ENCODE measurements at places on chromosomes 1 and 21. TPM values are rescaled to one million over a fixed set of nuclear protein-coding genes. Genes with fewer than 3 reads are reported as not detected.

- no peak for DNase-seq
- no peaks in the 10 kb centered on the region for H3K27me3 ChIP-seq
- H3K4me3 ChIP-seq = no peak overlapping the region
- H3K36me3 ChIP-seq = peaks cover 5% of the 10 kb centered on the region
- no peaks in the 10 kb centered on the region for H3K4me1 ChIP-seq
These were observed 24.8 kb upstream of the MYOCOS start for GRCh38 chr1:171597203-171597602.

GRCh38 chr1:6560267-6560666, 5.2 kb downstream of the TAS1R1 start:
- no peak overlapping the region for H3K27ac ChIP-seq
- H3K36me3 ChIP-seq = no peaks in the 10 kb centered on the region
- no peak overlapping the region for H3K4me3 ChIP-seq
- H3K4me1 ChIP-seq = no peaks in the 10 kb centered on the region

GRCh38 chr1:101075926-101076325, 50.3 kb upstream of the DPH5 start:
- no peak for DNase-seq
- H3K36me3 ChIP-seq = no peaks in the 10 kb centered on the region
- no peak overlapping the region for H3K27ac ChIP-seq
- H3K4me1 ChIP-seq = peaks cover 4% of the 10 kb centered on the region
- no peak overlapping the region for H3K4me3 ChIP-seq

DNA sequence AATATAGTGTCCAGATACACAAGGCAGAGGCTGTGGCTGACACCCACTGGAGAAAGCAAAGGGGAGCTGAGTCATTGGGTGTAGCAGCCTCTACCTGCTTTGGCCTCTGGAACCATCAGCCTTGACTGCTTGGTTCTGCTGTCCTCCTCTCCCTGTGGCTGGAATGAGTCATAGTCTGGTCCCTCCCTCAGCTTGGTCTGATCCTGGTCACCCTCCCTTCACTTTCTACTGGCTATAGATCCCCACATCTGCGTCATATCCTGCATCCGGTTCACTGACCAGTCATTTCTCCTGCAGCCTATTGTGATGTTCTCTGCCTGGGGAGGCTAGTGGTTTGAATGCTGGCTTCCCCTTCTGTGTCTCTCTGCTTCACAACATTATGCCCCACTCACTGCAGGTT, 372.8 kb upstream of the DAB1 start:
- H3K27me3 ChIP-seq = no peaks in the 10 kb centered on the region
- H3K27ac ChIP-seq = no peak overlapping the region
- no peaks in the 10 kb centered on the region for H3K4me1 ChIP-seq
- H3K36me3 ChIP-seq = no peaks in the 10 kb centered on the region
- DNase-seq = no peak

DNA sequence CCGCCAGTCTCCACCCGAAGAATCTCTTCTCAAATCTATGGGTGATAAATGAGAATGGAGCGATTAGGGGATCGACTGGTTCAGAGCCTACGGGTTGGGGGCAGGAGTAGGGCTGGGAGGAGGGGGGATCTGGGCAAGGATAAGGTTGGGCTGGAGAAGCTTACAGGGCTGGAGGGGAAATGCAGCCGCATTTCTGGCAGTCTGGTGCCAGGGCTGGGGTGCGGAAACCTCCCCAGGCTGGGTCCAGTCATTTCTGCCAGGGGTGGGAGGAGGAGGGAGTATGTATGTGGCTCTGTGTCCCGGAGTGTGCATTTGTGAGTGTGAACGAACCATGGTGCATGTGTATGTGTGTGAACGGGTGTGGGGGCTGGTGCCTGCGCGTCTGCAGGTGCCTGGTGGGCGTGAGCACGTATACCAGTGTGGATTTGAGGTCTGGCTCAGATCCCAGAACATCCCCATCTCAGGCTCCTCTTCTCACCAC, 10.2 kb downstream of the C1orf216 start:
- DNase-seq = no peak
- H3K27me3 ChIP-seq = no peaks in the 10 kb centered on the region
- H3K36me3 ChIP-seq = no peaks in the 10 kb centered on the region
- peaks cover 17% of the 10 kb centered on the region for H3K4me1 ChIP-seq
- H3K4me3 ChIP-seq = no peak overlapping the region

DNA sequence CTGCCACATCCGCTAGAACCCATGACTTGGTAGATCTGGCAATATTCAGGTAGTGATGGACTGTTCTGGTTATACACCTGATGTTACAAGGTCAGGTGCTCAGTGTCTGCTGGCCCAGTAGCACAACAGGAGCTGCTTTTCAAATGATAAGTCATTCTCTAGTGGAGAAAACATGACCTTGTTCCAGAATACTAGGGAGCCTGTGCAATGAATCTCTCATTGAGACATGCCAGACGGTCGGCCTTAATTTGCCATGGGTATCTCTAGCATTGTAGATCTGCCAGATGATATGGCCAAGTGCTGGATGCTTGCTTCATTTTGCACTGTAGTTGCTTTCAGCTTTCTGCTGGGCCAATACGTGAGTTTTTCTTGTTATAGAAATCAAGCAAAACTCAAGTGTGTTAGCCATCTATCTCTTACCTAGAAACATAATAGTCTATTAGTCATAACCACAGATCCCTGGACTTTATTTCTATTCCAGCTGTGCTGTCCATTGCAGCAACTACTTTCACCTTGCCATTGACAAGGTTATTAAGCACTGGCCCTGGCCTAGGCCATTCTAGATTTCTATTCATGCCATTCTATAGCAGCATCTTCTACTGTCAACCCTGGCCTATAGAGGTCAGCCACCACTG, 13.9 kb upstream of the CENPF start:
- no peaks in the 10 kb centered on the region for H3K27me3 ChIP-seq
- H3K4me1 ChIP-seq = no peaks in the 10 kb centered on the region
- H3K4me3 ChIP-seq = no peak overlapping the region
- no peak for DNase-seq

Gene G0S2
- total RNA-seq = 3.8 TPM

DNA sequence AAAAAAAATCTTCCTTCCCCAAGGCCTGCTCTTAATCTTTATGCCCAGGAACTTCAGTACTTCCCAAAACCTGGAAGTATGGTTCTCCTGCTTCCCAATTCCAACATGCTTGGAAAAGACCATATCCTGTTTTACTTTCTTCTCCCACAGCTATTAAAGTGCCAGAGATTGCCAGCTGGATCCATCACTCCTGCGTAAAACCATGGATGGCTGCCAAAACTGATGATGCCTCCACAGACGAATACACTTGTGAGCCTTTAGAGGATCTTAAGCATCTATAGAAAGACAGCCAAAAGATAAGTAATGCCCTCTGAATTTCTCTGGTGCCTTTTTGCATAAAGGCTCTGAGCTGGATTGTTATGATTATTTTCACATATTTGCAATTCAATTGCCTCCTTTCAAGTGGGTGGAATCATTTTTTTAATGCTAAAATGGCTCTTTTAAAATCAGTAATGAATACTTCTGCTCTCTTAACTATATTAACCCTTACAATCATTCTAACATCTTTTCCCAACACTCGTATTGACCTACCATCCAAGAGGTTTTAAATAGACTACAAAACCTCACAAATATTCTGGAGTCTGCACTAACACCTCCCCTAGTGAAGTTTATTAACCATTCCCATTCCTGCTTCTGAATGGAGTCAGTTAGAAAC, 1807.8 kb downstream of the BRINP3 start:
- no peaks in the 10 kb centered on the region for H3K36me3 ChIP-seq
- H3K27me3 ChIP-seq = no peaks in the 10 kb centered on the region
- H3K4me1 ChIP-seq = no peaks in the 10 kb centered on the region
- no peak overlapping the region for H3K4me3 ChIP-seq
- H3K27ac ChIP-seq = no peak overlapping the region
- DNase-seq = no peak

Gene NPHS2
- not detected for total RNA-seq

GRCh38 chr1:41539999-41540398, 55.5 kb upstream of the EDN2 start:
- no peaks in the 10 kb centered on the region for H3K27me3 ChIP-seq
- H3K27ac ChIP-seq = no peak overlapping the region
- H3K4me1 ChIP-seq = no peaks in the 10 kb centered on the region
- no peak overlapping the region for H3K4me3 ChIP-seq
- no peak for DNase-seq

- H3K4me3 ChIP-seq = no peak overlapping the region
- H3K36me3 ChIP-seq = peaks cover 27% of the 10 kb centered on the region
- H3K27ac ChIP-seq = no peak overlapping the region
These were observed 22.1 kb downstream of the TFB2M start for GRCh38 chr1:246544001-246544400.

DNA sequence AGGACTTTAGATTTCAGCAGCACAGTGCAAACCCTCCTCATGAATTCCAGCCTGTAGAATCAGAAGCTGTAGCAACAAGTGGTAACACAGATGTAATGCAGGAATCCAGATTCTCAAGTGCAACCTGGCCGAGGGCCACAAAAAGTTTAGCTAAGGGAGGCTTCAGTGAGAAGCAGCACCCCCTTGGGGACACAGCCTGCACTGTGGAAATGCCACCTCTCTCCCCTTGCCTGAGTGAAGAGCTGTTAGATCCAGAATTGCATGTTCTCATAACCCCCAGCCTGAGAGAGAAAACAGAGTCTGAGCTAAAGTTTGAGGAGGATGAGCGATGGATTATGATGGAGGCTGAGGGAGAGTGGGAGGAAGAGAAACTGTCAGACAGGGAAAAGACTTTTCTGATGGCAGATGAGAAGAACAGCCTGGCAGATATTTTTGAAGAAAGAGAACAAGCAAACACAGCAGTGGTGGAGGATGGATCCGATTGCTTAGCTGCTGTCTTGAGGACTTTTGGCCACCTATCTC, 80.5 kb upstream of the BMP8A start:
- no peaks in the 10 kb centered on the region for H3K36me3 ChIP-seq
- H3K27ac ChIP-seq = no peak overlapping the region
- H3K4me1 ChIP-seq = peaks cover 32% of the 10 kb centered on the region
- H3K4me3 ChIP-seq = no peak overlapping the region

- no peaks in the 10 kb centered on the region for H3K36me3 ChIP-seq
- no peak overlapping the region for H3K27ac ChIP-seq
- no peak for DNase-seq
- no peaks in the 10 kb centered on the region for H3K4me1 ChIP-seq
- H3K27me3 ChIP-seq = no peaks in the 10 kb centered on the region
These were observed 37.9 kb downstream of the CXADR start for GRCh38 chr21:17550671-17551308.

- peak overlapping the region; percentile 78 for H3K4me3 ChIP-seq
- no peaks in the 10 kb centered on the region for H3K27me3 ChIP-seq
- peaks cover 55% of the 10 kb centered on the region for H3K4me1 ChIP-seq
- H3K36me3 ChIP-seq = no peaks in the 10 kb centered on the region
- H3K27ac ChIP-seq = peak overlapping the region; percentile 90
These were observed 1.3 kb upstream of the PEX10 start for GRCh38 chr1:2413495-2414296.

- no peak for DNase-seq
- no peak overlapping the region for H3K27ac ChIP-seq
- H3K4me1 ChIP-seq = no peaks in the 10 kb centered on the region
These were observed 134.7 kb upstream of the VANGL1 start for GRCh38 chr1:115506924-115507589.

Gene FAAH
- total RNA-seq = 4.5 TPM

DNA sequence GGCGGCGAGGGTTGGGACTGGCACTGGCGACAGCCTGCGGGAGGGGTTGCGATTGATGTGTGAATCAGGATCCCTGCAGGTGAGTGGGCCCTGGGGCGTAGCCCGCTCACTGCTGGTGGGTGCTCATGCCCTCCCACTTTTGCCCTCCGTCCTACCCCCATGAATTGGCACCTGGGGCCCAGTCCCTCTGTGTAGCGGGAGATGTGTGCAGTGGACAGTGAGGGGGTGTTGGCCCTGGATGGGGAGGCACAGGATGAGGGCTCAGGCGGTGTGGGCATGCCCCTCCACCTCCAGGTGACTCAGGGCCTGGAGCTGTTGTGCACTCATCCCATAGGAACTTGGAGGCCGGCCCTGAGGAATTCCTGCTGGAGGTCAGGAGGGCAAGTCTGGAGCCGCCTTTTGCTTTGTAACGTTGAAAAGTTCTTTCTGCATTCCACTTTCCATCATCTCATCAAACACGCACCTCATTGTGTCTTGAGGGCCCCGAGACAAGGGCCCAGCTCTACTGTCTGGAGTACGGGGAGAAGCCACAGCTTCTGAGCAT, 3.0 kb downstream of the PEAR1 start:
- no peaks in the 10 kb centered on the region for H3K36me3 ChIP-seq
- H3K27ac ChIP-seq = no peak overlapping the region
- H3K4me3 ChIP-seq = no peak overlapping the region
- DNase-seq = no peak
- peaks cover 3% of the 10 kb centered on the region for H3K27me3 ChIP-seq

Gene ARMH1
- 38.0 TPM for total RNA-seq

DNA sequence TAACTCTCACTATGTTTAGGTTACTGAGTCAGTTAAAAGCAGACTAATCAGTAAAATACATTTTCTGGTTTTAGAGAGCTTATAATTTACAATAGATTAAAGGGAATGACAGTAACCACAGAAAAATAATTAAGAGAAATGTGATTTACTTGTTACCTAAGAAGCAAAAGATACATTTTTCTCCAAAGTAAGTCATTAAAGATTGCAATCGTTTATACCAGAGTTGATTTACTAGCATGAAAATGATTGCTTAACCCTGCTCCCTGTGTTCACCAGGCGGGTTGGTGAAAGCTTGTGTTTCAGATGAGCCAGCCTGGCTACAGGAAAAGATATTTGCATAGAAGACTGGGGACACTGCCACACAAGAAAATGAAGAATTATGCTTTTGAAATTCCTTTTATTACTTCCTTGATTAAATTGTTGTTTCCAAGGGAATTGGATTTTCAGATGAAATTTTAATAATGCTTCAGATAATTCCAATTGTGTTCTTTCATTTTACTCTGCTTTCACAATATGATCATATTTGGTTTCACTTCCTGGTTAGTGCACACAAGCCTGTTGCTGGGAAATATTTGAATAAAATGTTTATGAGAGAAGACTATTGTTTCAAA, 27.9 kb downstream of the LRRC8B start:
- peaks cover 10% of the 10 kb centered on the region for H3K4me1 ChIP-seq
- no peak for DNase-seq
- H3K27ac ChIP-seq = no peak overlapping the region
- no peaks in the 10 kb centered on the region for H3K36me3 ChIP-seq

GRCh38 chr1:118989878-118990378, 1.8 kb upstream of the TBX15 start:
- H3K4me1 ChIP-seq = no peaks in the 10 kb centered on the region
- peaks cover 53% of the 10 kb centered on the region for H3K27me3 ChIP-seq
- no peak overlapping the region for H3K27ac ChIP-seq

Gene KLF17
- not detected for total RNA-seq

DNA sequence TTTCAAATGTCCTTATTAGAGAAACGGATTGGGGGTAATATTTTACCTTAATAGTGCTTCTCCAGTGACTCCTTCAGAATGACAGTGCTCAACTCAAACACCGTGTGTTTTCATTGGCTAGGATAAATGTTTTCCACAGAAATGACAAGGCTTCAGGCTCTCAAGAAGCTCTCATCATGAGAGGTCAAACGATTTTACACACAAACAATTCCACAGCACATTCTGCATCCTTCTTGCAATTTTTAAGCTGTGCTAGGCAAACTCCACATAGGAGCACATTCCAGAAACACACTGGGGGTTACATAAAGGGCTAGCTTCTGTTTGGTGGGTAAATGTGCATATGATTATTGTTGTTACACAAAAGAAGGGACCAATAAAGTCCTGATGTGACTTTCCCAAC, 75.5 kb upstream of the IPO9 start:
- H3K27me3 ChIP-seq = no peaks in the 10 kb centered on the region
- H3K4me1 ChIP-seq = no peaks in the 10 kb centered on the region
- no peak for DNase-seq
- H3K36me3 ChIP-seq = no peaks in the 10 kb centered on the region
- no peak overlapping the region for H3K27ac ChIP-seq

Gene TDRD5
- total RNA-seq = not detected

All from CD8-positive, alpha-beta memory T cell (primary cell).